ENCODE measurements at places on chromosomes 11 and 22.

- no peak for DNase-seq
Observed at GRCh38 chr11:126115816-126116331, 53.2 kb upstream of the CDON start.

- DNase-seq: no peak
Observed at GRCh38 chr11:48167380-48167779, 49.2 kb upstream of the OR4B1 start.

DNA sequence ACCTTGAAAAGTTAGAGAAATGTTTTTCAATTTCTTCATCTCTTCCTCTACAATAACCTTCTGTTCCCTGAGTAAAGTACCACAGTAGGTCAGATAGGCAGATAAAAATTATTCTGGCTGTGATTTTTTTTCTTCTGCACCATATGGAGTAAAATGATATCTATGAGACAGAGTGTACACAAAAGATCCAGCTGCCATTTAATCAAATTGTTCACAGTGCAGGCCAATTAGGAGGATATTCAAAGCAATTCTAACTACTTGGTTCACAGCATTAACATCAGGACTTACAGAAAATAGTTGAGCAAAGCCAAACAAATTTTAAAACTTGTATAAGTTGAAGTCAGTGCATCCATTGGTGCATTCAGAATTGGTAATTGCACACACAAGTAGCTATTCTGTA is 147.9 kb upstream of the LUZP2 start:
- no peak for DNase-seq

DNA sequence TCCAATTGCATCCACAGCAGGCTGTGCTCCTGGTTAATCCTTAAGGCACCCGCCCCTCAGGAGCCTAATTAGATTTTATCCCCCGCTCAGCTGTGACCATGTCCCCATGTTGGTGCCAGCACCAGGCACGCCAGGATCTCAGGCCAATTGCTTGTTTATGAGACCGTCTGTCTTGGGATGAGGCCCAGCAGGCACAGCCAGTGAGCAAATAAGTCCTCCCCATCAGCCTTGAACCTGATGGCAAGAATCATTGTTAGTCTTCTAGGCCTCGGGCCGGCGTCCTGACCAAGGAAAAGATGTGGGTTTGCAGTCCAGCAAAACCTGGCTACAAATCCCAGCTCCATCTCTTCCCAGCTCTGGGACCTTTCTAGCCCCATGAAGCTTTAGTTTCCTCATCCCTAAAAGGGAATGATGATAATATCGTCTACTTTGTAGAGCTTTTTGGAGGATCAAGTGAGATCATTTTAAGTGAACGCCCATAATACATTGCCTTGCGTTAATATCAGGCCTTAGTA is 57.3 kb downstream of the TP53I11 start:
- no peak for DNase-seq

DNA sequence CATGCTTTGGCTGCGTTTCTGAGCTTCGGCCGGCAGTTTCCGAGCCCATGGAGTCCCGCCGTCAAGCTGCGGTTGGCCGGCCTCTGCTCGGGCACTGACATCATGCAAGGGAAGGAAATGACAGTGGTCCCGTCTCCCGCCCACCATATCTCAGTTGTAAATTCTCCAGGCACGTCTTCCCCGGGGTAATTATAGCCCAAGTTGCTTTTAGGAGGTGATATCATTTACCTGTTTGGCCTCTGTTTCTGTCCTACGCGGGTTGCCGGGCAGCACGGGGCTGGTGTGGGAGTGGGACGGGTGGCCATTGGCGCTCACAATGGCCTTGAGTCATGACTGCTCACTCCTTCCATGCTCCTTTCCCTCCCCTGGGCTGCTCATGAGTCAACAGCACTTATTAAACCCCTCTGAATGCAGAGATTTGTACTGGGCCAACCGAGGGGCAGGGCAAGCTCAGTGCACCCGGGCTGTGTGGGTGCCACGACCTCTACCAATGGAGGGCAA is 4.2 kb upstream of the ANO1 start:
- DNase-seq: no peak

DNA sequence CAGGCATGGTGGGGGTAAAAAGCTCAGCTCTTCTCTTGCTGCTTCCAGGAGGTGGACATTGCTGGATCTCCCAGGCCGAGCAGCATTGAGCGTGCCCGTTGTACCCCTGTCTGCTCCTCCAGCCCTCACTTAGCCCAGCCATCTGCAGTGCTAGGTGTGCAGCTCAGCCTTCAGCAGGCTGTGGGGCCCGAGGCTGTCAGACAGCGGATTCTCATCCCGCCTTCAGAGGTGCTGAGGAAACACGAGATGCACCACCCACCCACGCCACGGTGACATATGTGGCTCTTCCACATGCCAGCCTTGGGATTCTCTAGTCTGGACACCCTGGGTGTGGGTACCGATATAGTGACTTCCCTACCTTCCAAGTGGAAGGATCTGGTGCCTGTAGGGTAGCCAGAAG is 48.9 kb upstream of the NECTIN1 start:
- no peak for DNase-seq

- DNase-seq: no peak
Observed at GRCh38 chr11:39011797-39012196, 2413.8 kb upstream of the RAG2 start.

- DNase-seq: no peak
Observed at GRCh38 chr11:113363406-113363805, 24.2 kb upstream of the ANKK1 start.

- DNase-seq: no peak
Observed at GRCh38 chr11:101717619-101718018, 133.8 kb upstream of the TRPC6 start.

DNA sequence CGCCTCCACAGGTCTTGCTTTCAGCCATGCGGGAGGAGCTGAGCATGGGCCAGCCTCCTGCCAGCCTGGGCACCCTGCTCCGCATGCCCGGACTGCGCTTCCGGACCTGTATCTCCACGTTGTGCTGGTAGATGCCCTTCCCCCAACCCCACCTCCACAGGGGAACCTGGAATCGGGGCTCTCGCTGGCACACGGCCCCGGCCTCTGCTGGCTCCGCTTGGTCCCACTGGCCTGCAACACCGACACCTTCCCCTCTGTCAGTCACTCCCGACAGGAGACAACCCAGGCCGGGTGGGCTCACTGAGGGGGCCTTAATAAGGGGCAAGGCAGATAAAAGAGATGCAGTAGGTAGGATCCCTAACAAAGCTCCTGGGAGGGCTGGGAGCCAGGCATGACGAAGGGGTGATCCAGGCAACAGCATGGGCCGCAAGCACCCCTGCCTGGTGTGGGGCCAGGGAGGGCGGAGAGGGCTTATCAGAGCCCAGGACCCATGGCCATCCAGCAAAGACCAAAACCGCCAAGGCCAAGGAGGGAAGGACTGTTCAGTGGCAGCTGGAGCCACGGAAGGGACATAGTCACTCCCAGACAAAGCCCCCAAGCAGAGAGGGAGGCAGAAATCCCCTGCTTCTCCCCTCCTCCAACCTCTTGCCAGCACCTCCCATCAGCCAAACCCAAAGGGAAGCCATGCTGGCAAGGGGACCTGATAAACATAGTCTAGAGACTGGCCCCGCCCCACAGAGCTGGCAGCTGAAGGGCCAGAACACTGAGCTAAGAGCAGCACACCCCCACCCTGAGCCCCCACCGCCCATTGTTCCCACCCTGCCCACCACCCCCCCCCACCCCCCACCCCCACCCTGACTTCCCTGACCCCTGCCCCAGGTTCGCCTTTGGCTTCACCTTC is 8.0 kb downstream of the SLC22A12 start:
- no peak for DNase-seq

DNA sequence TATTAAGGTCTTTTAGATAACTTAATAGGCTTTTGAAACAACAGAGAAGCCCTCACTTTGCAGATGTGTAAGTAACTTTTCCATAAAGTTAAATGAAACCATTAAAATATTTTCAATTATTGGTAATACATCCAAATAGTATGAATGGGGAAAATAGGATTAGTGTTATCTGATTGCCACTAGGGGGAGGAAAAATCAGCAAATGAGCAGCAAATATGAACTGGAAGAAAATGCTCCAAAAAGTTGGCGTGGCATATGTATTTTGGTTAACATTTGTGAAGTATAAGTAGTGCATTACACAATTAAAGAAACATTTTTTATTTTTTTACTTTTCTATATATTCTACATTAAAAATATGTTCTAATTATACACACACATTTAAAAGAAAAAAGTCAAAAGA is 259.8 kb upstream of the ANO5 start:
- peak; percentile 1 for DNase-seq

- DNase-seq: peak; percentile 75
Observed at GRCh38 chr22:38755155-38755910, 465 bp downstream of the SUN2 start.

DNA sequence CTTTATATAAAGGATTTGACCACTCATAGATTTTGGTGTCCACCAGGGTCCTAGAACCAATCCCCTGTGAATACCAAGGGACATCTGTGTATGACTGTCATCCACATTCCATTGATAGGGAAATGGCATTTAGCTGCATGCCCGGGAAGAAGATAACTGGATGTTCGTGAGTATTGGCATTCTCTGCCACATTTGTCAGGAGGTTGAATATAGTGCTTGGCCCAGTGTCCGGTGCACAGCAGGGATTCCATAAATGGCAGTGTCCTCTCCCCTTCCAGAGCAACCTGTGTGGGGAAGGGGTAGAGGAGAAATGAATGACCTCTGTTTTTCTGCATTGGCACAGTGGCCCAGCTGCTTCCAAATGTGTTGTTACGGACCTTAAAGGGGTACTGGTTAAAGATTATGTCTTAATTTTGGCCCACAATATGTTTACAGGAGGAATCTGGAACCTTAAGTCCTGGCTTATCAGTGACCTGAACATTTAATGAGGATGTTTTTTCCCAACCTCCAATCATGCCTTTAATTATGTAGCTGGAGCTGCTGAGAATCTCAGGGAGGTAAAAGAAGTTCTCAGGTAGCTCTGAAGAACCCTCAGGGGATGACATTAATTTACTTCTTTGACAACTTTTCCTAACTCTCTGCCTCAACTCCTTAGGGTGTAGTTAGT is 33.6 kb upstream of the OR4B1 start:
- no peak for DNase-seq

DNA sequence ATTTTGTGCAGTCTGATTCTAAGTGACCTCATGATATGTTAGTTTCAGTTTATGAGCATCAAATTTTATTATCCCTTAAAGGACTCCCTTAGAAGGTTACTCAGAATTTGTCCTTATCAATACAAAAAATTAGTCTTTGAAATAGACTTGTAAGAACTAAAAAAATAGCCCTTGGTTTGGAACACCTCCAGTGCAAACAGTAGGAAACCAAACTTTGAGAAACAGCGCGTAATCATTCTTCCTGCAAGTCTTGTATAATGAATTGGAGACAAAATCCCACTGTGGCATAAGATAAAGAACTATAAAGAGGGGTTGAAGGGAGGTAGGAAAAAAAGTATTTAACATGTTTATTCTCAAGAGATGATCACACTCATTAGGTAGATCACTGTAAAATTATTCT is 10.8 kb upstream of the MSANTD4 start:
- DNase-seq: no peak

DNA sequence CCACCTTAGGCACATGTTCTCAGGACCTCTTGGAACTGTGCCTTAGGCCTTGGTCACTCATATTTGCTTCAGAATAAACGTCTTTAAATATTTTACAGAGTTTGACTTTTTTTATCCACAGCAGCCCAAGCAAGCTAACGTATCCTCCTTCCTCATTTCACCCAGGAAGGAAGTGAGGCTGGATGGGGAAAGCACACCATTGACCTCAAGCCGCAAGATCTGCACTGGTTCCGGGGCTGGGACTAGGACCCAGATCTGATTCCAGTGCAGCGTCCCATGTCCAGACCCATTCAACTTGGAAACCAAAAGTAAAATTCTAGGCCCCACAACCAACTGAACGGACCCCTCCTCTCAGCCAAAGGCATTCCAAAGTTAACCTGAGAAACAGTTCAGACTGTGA is 2.4 kb upstream of the LGALS12 start:
- no peak for DNase-seq

DNA sequence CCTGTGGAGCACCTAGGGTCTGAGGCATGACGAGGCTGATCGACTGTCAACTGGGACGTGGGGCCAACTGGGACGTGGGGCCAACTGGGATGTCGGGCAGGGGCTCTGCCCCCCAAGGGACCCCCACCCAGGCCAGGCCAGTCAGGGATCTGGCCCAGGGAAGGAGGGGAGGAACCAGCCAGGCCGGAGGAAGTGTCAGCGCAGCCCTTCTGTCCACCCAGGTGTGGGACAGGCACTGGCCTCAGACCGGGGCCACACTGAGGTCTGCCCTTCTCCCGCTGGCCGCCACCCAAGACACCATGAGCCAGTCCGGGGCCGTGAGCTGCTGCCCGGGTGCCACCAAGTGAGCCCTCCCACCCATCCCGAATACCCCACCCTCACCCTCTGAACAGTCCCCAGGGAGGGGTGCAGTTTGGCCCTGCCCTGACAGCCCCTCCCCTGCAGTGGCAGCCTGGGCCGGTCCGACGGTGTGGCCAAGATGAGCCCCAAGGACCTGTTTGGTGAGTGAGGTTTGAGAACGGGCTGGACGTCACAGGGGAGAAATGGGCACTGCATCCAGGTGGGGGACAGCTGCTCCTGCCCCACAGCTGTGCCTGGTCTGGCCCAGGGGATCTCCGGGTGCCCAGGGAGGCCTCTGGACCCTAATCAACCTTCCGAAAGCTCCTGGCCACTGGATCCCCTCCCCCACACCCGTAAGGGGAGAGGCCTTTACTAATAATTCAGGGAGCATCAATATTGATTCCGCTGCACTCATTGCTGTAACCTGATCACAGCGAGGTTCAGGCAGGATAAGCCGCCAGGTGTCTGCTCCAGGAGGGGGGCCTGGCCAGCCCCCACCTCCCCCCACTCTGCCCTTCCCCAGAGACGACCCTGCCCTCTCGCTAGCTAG is 3.3 kb downstream of the EPS8L2 start:
- DNase-seq: no peak

DNA sequence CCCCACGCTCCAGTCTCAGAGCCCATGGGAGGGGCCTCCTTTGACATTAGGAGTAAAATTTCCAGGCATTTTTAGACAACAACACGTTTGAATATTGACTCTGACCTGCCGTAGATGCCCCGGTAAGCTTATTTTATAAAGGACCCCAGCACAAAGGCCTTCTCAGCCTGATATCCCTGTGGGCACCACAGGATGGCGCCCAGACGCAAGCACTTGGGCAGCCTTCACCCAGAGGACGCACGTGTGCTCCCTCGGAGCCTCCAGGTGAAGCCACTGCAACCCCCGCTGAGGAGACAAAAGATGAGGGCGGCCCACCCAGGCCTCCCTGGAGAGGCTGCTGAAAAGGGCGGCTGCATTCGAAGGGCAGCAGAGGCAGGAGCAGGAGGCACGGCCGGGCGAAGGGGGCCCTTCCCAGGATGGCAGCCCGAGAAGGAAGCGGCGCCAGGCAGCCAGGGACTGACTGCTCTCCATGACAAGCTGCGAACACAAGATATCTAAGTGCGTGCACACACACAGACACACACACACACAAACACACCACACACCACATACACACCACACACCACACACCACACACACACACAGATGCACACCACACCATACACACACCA is 15.2 kb upstream of the TH start:
- DNase-seq: peak; percentile 32

DNA sequence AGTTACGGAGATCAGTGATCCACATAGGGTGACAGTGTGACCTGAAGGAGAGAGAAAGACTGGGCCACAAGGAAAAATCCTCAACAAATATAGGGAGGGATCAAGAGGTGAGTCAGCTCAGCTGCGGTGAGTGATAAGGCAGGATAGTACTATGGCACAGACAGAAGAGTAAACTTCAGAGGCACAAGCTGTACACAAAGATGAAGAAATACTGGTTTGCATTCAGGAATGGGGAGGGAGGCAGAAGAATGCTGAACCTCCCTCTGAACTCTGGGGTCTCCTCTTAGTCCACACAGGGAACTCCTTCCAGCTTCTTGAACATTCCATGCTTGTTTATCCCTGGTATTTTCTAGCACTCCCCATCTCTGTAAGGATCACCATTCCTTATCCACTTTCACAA is 162.7 kb downstream of the BARX2 start:
- no peak for DNase-seq

- DNase-seq: no peak
Observed at GRCh38 chr11:110525883-110526282, 96.1 kb downstream of the FDX1 start.

Measured in GM12865 (cell line).